ENCODE measurements at places on chromosomes 4 and X. TPM values are rescaled to one million over a fixed set of nuclear protein-coding genes. Genes with fewer than 3 reads are reported as not detected.

GPR119 gene
- total RNA-seq: not detected

IL2 gene
- not detected for total RNA-seq

CLRN2 gene
- not detected for total RNA-seq

LRCH2 gene
- 8.6 TPM for total RNA-seq

SLC35A2 gene
- total RNA-seq: 16.4 TPM

PLP1 gene
- total RNA-seq: 49.9 TPM

ATXN3L gene
- total RNA-seq: not detected

TBC1D8B gene
- total RNA-seq: 7.6 TPM

NAA11 gene
- not detected for total RNA-seq

VGLL1 gene
- total RNA-seq: not detected

CLCN4 gene
- 4.9 TPM for total RNA-seq

PNCK gene
- total RNA-seq: 5.4 TPM

CLTRN gene
- 1.7 TPM for total RNA-seq
